ENCODE measurements at places on chromosomes 16 and 17.

DNA sequence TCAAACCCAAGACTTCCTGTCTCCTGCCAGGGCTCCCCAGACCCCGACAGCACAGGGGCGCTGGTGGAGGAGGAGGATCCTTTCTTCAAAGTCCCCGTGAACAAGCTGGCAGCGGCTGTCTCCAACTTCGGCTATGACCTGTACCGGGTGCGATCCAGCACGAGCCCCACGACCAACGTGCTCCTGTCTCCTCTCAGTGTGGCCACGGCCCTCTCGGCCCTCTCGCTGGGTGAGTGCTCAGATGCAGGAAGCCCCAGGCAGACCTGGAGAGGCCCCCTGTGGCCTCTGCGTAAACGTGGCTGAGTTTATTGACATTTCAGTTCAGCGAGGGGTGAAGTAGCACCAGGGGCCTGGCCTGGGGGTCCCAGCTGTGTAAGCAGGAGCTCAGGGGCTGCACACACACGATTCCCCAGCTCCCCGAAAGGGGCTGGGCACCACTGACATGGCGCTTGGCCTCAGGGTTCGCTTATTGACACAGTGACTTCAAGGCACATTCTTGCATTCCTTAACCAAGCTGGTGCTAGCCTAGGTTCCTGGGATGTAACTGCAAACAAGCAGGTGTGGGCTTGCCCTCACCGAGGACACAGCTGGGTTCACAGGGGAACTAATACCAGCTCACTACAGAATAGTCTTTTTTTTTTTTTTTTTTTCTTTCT lies 8.1 kb downstream of the SERPINF1 start:
- DNase-seq: no peak

DNA sequence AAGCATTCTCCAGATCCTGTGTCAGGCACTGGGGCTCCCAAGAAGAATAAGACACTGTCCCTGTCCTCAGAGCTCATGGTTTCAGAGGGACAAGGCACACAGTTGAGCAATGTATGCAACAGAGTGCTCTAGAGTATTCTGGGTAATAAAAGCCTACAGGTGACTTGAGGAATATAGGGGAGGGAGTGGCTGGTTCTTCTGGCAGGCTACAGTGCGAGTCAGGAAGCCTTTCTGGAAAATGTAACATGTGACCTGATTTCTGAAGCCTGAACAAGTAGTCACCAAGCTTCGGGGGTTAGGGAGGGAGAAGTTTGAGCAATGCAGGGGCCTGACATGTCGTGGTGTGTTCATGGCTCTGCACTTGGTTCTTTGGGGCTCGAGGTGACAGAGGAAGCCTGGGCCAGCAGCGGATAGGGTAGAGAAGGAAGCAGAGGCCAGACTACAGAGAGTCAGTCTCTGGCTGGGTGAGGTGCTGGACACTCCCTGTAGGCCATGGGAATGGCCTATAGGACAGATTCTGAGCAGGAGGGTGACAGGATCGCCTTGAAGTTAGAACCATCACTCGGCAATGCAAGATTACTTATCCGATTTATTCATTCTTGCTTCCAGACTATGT lies 16.0 kb upstream of the LRRC75A start:
- DNase-seq: no peak

DNA sequence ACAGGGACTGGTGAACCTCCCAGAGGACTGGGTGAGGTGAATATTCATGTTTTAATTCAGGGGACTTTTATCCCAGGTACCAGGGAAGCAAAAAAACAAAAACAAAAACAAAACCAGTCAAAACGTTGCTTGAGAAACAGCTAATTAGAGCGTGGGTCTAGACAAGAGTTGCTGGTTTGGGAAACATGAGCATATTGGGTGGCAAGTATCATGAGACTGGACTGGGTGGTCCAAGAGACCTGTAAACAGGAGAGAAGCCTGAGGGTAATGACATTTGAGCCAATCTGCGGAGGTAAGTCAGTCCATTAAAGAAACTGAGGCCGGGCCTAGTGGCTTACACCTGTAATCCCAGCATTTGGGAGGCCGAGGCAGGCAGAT lies 11.5 kb upstream of the BPTF start:
- DNase-seq: no peak

DNA sequence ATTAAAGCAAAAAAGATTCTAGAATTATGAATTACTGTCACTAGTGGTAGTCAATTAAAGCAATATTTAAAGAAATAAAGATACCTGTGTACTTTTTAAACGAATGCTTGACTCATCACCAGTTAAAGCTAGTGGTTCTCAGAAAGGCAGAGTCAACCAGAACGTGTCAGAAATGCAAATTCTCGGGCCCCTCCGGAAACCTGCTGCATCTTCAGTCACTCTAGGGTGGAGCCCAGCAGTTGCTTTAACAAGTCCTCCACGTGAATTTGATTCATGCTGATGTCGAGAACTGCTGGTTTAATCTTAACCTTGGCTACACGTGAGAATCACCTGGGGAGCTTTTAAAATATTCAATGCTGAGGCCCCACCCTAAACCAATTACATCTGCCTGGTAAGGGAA lies 169.8 kb upstream of the SDK2 start:
- DNase-seq: no peak

- no peak for DNase-seq
Measured at GRCh38 chr17:40912486-40913210, 24.8 kb downstream of the KRT23 start.

DNA sequence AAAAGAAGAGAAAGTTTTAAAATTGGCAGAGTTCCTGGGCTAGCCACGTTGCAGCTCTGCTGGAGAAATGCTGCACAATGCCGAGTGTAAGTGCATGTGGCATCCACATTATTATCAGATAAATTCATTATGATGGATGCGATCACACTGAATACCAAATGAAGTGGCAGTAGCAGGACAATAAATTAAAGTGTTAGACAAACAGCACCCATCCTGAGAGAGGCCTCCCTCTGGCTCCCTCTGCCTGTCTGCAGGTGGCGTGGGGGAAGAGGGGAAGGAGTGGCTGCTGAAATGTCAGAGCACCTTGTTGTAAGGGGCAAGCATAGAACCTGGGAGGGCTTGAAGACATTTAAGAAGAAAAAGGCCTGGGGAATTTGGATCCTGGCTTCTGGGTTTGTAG lies 324.1 kb downstream of the HAPSTR1 start:
- no peak for DNase-seq

DNA sequence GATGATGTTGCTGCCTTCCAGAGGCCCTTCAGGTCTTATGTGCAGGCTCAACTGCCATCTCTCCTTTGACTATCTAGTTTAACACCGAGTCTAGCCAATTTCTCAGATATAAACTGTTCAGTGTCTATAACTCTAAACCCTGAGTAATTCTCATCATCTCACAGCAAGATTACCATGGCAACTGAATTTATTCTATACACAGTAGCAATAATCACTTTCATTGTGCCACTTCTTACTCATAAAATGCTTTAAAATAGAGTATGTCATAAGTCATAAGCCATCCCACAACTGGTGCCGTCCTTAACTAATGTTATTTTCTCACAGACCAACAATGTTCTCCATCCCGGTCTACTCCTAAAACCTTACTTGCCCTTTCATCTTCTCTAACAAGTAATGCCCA lies 45.0 kb downstream of the SYNRG start:
- no peak for DNase-seq

- DNase-seq: no peak
Measured at GRCh38 chr17:4448197-4448980, 14.6 kb downstream of the SPNS3 start.

- no peak for DNase-seq
Measured at GRCh38 chr16:51224317-51224716, 73.2 kb upstream of the SALL1 start.

- no peak for DNase-seq
Measured at GRCh38 chr16:11604783-11605563, 18.3 kb upstream of the LITAF start.

DNA sequence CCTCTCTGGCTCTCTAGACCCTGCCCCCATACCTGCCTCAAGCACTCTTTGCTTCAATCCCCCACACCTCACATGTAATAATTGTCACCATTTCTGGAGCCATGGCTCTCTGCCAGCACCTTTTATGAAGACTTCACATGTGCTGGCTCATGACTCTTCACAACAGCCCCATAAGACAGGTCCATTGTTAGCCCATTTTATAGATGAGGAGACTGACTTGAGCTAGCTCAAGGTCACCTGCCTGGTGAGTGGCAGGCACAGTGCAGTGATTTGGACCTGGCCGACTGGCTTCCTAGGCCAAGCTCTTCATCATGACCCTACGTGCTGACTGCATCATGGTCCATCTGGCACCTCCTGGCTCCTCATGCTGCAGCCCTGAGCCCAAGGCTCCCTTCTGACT lies 25.0 kb downstream of the FAM20A start:
- no peak for DNase-seq

- no peak for DNase-seq
Measured at GRCh38 chr17:58615768-58616659, 75.8 kb downstream of the TEX14 start.

- DNase-seq: no peak
Measured at GRCh38 chr16:30434852-30435251, 5.0 kb upstream of the DCTPP1 start.

DNA sequence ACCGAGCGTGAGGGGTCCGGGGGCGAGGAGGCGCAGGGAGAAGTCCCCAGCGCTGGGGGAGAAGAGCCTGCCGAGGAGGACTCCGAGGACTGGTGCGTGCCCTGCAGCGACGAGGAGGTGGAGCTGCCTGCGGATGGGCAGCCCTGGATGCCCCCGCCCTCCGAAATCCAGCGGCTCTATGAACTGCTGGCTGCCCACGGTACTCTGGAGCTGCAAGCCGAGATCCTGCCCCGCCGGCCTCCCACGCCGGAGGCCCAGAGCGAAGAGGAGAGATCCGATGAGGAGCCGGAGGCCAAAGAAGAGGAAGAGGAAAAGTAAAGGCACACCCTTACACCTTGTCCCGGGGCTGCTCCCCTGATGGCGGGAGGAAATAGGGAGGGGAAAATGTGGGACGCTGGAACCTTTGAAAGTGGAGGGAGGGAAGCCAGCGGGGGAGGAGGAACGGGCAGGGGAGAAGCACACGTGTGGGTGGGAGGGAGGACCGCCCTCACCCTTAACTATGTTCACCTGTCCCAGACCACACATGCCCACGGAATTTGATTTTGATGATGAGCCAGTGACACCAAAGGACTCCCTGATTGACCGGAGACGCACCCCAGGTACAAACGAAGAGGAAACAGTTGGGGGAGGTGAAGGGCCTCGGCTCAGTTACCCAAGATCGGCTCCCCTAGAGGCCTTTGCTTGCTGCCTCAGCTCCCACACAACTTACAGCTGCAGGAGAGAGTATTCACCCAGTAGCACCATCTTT lies 916 bp downstream of the PAGR1 start:
- no peak for DNase-seq

DNA sequence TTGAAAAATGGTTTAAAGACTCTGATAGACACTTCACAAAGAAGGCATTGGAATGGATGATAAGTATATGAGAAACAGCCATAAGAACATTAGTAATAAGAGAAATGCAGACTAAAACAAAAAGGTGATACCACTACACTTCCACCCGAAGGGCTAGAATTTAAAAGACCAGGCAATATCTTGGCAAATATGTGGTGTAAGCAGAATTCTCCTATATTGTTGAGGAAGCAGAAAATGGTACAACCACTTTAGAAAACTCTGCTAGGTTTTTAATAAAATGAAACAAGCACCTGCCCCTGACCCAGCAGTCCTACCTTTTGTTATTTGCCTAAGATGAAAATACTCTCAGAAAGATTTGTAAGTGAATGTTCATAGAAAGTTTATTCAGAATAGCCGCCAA lies 43.7 kb downstream of the MAP2K4 start:
- DNase-seq: no peak

DNA sequence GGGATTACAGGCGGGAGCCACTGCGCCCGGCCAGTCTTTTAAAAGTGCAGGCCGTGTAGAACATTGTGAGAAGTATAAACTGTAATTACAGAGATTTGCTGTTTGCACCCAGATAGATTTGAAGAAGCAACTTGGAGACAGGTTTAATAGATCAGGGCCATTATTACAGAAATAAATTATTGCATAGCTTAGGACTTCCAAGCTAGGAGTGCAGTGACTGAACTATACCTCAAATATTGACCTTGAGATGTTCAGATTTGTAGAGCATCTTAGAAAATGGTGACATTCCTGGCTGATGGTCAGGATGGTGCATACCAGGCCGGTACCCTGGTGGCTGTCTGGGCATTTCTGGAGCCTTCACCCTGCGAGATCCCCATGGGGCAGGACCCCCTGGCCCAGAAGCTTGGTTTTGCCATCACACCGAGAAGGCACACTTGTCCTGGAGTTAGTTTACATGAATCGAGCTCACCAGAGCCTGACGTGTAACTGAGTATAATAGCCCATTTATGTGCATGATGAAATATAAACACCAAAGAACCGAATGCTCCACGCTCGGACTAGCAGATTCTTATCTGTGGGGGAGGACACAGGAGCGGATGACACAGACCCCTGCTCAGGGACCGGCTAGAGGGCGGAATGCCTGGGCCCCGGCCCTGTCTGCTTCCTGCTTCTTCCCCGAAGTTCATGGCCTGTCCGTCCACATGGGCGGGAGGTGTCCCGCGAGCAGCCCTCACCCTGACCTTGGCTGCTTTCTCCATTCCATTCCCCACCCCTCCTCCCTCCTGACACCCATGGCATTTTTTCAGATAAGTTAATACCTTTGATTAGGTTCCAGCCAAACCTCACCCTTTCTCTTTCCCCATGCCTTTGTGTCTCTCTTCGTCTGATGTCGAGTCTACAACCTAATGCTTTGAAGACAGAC lies 32.1 kb downstream of the CCDC40 start:
- DNase-seq: no peak

GRCh38 chr17:61232871-61233270 lies 166.8 kb upstream of the TBX2 start:
- no peak for DNase-seq

- no peak for DNase-seq
Measured at GRCh38 chr16:69834807-69835466, 72.8 kb downstream of the WWP2 start.

- no peak for DNase-seq
Measured at GRCh38 chr17:69936996-69937395, 138.0 kb upstream of the KCNJ16 start.

DNA sequence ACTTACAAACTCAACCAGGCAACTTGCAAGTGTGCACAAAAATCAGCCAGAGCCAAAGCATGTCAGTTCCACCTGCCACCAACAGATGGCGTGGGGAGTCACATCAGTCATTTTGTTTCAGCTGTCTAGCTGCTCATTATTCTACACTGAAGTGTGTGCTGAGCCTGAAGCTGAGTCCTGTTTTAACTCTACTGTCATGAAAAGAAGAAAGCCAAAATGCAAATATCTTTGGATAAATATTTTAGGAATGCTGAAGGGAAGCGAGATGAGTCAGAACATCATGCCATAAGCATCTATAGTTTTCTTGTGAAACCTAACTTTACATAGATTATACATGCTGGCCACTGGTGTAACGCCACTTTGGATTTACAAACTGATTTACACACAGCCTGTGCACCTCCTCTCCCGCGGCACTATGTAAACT lies 172.6 kb downstream of the CDK5R1 start:
- no peak for DNase-seq

- DNase-seq: no peak
Measured at GRCh38 chr17:76048025-76048605, 21.0 kb upstream of the EVPL start.

- DNase-seq: no peak
Measured at GRCh38 chr16:57424583-57424982, 20.0 kb downstream of the CCL17 start.
